ENCODE measurements at places on chromosomes 13 and 19.
A peak's percentile ranks its signal among the peaks of the same experiment; 100 is the strongest.

GRCh38 chr13:24675806-24676570 is 4.2 kb upstream of the ATP12A start:
- DNase-seq = no peak
- H3K36me3 ChIP-seq = no peaks in the 10 kb centered on the region
- no peak overlapping the region for H3K27ac ChIP-seq
- H3K4me3 ChIP-seq = no peak overlapping the region

DNA sequence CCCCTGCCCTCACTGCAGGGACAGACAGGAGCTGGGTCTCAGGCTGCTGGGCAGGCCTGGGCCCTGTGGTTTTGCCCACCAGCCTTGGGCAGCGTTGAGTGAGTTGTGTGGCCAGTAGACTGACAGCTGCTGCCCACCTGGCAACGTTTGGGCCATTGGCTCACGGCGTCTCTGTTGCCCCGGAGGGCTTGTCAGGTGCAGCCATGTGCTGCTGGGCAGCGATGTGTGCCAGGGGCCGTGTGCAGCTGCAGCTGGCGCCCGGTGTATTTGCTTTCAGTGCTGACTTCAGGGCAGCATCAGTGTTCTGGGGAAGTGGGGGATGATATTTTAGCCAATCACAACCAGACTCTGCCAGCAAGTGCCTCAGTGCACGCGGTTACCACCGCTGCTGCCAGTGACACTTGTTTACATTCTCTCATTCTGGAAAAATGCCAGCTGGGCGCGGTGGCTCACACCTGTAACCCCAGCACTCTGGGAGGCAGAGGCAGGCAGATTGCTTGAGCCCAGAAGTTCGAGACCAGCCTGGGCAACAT is 10.6 kb downstream of the FZR1 start:
- peaks cover 7% of the 10 kb centered on the region for H3K36me3 ChIP-seq
- no peak overlapping the region for H3K27ac ChIP-seq
- peaks cover 15% of the 10 kb centered on the region for H3K4me1 ChIP-seq
- H3K4me3 ChIP-seq = no peak overlapping the region
- H3K27me3 ChIP-seq = no peaks in the 10 kb centered on the region
- DNase-seq = no peak

- H3K27me3 ChIP-seq = no peaks in the 10 kb centered on the region
- DNase-seq = peak; percentile 59
- H3K4me3 ChIP-seq = peak within 1 kb of the TSS; percentile 79
- H3K4me1 ChIP-seq = no peaks in the 10 kb centered on the region
Observed at GRCh38 chr19:52336117-52336790, at the start of gene ZNF610. TSS of gene ZNF610 (plus strand) at chr19:52336243. CDS start at chr19:52349173, 12,930 bp downstream.

GRCh38 chr13:50422181-50423148 is 407.2 kb downstream of the KCNRG start:
- no peaks in the 10 kb centered on the region for H3K27me3 ChIP-seq
- H3K36me3 ChIP-seq = peaks cover 12% of the 10 kb centered on the region
- H3K27ac ChIP-seq = no peak overlapping the region
- DNase-seq = no peak
- no peak overlapping the region for H3K4me3 ChIP-seq
- peaks cover 10% of the 10 kb centered on the region for H3K4me1 ChIP-seq

GRCh38 chr19:10615429-10616023 is 9.8 kb upstream of the SLC44A2 start:
- no peaks in the 10 kb centered on the region for H3K4me1 ChIP-seq
- H3K27me3 ChIP-seq = no peaks in the 10 kb centered on the region
- H3K27ac ChIP-seq = no peak overlapping the region
- no peaks in the 10 kb centered on the region for H3K36me3 ChIP-seq
- DNase-seq = no peak
- H3K4me3 ChIP-seq = no peak overlapping the region

DNA sequence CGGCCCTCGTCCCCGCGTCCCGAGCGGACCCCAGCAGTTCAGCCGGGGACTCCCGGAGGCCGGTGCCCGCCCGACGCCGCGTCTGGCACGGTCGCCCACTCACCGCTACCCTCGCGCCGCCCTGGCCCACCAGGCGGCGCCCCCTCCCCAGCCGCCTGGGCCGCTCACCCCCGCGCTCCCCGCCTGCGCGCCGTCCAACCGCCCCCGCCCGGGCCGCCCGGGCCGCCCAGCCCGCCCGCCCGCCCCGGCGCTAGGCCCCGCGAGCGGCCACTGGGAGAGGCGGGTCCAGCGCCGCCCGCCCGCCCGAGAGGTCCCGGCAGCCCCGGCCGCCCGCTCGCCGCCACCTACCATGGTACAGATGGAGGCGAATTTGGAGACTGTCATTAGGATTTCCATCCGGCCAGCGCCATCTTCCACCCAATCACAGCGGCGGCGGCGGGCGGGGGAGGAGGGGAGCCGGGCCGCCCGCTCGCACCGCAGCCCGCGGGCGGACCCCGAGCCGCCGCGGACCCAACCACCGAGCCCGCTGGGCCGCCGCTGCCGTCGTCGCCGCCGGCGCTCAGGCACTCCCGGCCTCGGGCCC is at the start of gene USP12:
TSS of gene USP12 (minus strand) at position 568 of the 583 bp plus-strand sequence. CDS start at position 396, 172 bp downstream.
- H3K27ac ChIP-seq = peak within 1 kb of the TSS; percentile 77
- no peaks in the 10 kb centered on the region for H3K36me3 ChIP-seq
- no peak for DNase-seq
- H3K4me1 ChIP-seq = peaks cover 33% of the 10 kb centered on the region
- peak within 1 kb of the TSS; percentile 83 for H3K4me3 ChIP-seq

DNA sequence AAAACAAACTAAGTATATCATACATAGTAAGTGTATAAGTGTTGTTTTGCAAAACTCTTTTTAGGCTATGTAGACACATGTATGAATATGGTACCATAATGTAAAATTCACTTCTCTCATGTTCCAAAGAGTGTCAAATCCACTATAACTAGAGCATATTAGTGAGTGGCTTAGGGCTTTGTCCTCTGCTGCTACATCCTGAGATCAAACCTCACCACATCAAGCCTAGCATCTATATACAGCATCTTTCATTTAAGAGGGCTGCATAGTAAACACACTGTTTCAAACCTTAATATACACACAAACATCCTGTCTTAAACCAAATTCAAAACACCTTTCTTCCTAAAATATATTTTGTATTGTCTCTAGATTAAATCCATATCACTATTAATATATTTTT is 38.7 kb downstream of the ELF1 start:
- H3K4me3 ChIP-seq = no peak overlapping the region
- no peak overlapping the region for H3K27ac ChIP-seq
- no peak for DNase-seq
- no peaks in the 10 kb centered on the region for H3K27me3 ChIP-seq
- H3K36me3 ChIP-seq = peaks cover 16% of the 10 kb centered on the region
- peaks cover 31% of the 10 kb centered on the region for H3K4me1 ChIP-seq

DNA sequence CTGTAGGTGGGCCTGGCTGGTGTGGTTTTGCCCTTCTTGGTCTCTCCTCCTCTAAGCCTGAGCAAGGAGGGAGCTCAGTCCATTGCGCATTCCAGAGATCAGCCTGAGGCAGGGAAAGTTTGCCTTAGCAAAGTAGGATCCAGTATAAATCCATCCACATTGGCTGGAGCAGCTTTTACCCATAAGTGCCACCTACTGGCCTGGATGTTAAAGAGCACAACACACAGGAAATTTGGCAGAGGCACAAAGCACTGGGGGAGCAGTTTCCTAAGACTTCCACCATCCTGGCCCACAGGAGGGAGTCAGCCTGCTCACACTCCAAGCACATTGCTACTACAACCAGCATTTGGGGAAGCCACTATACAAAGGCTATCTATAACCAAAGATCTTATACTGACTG is 1124.2 kb downstream of the SLITRK1 start:
- H3K27ac ChIP-seq = no peak overlapping the region
- H3K36me3 ChIP-seq = no peaks in the 10 kb centered on the region
- no peaks in the 10 kb centered on the region for H3K4me1 ChIP-seq
- peak; percentile 15 for DNase-seq
- H3K4me3 ChIP-seq = no peak overlapping the region

DNA sequence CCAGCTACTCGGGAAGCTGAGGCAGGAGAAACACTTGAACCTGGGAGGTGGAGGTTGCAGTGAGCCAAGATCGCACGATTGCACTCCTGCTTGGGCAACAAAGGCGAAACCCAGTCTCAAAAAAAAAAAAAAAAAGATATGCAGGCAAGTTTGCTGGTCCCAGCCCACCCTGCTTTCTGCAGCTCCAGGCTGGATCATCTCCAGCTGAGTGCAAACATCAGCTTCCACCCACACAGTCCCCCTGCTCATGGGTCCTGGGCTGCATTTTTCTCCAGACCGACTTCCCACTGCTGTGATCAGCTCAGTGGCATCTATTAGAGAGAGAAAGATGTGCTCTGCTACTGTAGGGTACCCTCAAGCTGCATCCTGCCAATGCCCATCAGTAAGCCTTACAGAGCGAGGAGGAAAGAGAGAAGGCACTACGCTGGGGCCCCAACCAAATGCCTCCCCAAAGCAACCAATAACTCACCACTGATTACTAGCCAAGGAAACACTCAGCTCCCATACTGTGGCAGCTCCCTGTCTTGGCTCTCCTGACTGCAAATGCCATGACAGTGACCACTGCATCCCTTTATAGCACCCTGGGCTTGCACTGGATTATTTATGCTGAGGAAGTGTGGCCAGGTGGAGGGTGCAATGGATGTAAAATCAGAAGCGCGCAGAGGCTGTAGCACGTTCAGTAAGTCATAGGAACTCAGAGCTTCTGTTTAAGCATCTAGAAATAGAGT is 170.9 kb upstream of the ZNF507 start:
- DNase-seq = no peak
- H3K27me3 ChIP-seq = no peaks in the 10 kb centered on the region
- H3K4me3 ChIP-seq = no peak overlapping the region
- no peaks in the 10 kb centered on the region for H3K36me3 ChIP-seq

DNA sequence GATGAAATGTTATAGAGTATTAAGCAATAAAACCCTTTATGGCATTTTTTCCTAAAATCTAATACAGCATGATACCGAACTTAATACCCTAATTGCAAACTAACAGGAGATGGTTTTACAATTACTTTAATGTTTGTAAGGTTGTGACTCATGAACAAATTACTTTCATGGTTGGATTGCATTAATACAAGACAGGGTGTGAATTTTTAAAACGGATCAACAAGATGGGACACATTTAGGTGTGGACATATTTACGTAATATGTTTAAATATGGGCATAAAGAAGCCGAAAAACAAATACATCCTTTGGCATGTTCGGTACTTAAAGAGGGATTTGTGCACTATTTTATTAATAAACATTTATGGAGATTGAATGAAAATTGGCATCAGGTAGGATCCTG is 168.3 kb upstream of the SPRY2 start:
- H3K36me3 ChIP-seq = no peaks in the 10 kb centered on the region
- no peak for DNase-seq
- no peaks in the 10 kb centered on the region for H3K27me3 ChIP-seq
- H3K27ac ChIP-seq = no peak overlapping the region
- H3K4me3 ChIP-seq = no peak overlapping the region

GRCh38 chr13:49694446-49694845 is 3.2 kb upstream of the EBPL start:
- no peak overlapping the region for H3K27ac ChIP-seq
- H3K4me1 ChIP-seq = peaks cover 11% of the 10 kb centered on the region
- H3K36me3 ChIP-seq = no peaks in the 10 kb centered on the region
- no peaks in the 10 kb centered on the region for H3K27me3 ChIP-seq
- no peak for DNase-seq
- no peak overlapping the region for H3K4me3 ChIP-seq

Data from HepG2 (cell line).